ENCODE measurements at places on chromosomes 3 and 15.

- no peak for DNase-seq
These were observed 123.3 kb upstream of the NANOGP8 start for GRCh38 chr15:35208353-35208752.

- no peak for DNase-seq
These were observed 167.0 kb downstream of the ATP10A start for GRCh38 chr15:25695875-25696760.

- DNase-seq: no peak
These were observed 32.3 kb downstream of the EXOG start for GRCh38 chr3:38528457-38528856.

- no peak for DNase-seq
These were observed 1.4 kb downstream of the AEN start for GRCh38 chr15:88622605-88622975.

DNA sequence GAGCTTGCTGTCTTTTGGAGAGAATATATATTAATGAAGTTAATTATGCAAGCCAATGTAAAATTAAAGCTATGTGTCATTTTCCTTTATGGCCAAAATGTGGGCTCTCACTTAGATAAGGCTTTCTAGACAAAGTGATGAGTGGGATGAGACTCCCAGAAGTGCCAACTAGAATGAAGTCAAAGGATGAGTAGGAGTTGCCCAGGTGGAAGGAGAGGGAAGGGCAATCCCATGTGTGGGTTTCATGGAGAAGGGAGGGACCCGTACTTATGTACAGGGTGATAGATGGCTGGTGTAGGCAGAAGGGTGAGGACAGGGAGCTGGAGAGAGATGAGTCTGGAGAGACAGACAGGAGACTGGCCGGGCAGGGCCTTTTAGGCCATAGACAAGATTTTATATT lies 239.2 kb downstream of the THRB start:
- no peak for DNase-seq

All from CD4-positive, alpha-beta T cell treated with Interleukin-2 at 100 ng/mL for 4 hours (primary cell).